Progenitor cell of endocrine pancreas (in vitro differentiated cells): ENCODE measurements at places on chromosomes 5 and 9. TPM values are rescaled to one million over a fixed set of nuclear protein-coding genes. Genes with fewer than 3 reads are reported as not detected.

Gene PCDHB12
- 5.4 and 7.2 TPM in 2 replicates for total RNA-seq

Gene SOX30
- total RNA-seq = not detected in 2 replicates

Gene AMBP
- 678 and 717 TPM in 2 replicates for total RNA-seq

Gene EGFL7
- total RNA-seq = 13.5 and 16.3 TPM in 2 replicates

Gene DDX4
- total RNA-seq = not detected in 2 replicates

DNA sequence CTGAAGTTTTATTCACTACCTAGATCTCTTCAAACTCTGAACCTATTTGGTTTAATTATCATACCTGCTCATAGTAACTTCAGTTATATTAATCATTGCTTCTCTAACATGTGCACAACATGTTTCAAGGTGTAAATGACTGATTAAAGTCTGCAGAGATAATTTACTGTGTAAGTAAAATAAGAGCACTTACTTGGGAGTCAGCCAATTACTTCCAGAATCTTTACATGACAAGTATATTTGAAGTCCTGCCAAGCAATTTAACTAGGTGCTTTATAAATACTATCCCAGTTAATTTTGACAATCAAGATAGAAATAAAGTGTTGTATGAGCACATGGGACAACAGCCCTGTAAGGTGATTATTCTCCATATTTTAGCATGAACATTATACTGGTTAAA, 109.9 kb downstream of the RFX3 start:
- peaks cover 1% of the 10 kb centered on the region for H3K4me1 ChIP-seq
- H3K27me3 ChIP-seq = no peaks in the 10 kb centered on the region
- H3K36me3 ChIP-seq = peaks cover 5% of the 10 kb centered on the region
- no peak for DNase-seq
- no peak overlapping the region for H3K4me3 ChIP-seq

DNA sequence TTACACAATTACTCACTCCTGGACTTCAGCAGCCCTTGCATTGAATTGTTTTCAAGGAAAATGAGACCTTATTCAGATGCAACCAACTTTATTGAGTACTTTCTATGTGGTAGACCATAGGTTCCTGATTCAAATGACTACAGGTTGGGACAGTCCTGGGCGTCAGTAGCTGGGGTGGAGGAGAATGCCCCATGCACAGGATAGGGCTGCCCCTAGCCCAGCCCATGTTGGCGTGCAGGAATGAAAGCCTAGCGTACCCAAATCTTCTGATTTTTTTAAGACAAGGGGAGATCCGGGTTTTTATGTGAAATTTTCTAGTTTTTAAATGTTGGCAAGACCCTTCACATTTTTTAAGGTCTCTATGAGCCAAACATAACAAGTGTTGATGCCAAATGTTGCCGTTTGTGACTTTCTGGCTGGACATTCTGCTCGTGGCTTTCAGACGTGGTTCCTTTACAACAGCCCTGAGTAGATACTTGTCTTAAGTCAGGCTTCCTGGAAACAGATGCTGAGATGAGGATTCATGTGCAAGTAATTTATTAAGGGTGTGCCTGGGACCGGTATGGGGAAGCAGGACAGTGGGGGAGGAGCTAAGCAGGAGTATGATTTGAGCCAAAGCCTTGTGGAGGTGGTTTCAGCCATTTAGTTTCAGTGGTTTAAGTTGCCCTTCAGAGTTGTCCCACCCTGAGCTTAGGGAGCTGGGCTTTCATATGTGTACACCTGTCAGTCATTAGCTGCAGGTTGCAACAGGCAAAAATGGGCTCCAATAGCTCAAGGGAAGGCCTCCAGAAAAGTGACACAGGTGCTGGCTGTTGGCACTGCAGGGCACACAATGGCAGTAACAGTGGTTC, 154.1 kb downstream of the NTRK2 start:
- H3K27ac ChIP-seq = no peak overlapping the region
- no peak for DNase-seq
- peaks cover 7% of the 10 kb centered on the region for H3K4me1 ChIP-seq
- H3K4me3 ChIP-seq = no peak overlapping the region
- H3K27me3 ChIP-seq = peaks cover 5% of the 10 kb centered on the region
- H3K36me3 ChIP-seq = no peaks in the 10 kb centered on the region

DNA sequence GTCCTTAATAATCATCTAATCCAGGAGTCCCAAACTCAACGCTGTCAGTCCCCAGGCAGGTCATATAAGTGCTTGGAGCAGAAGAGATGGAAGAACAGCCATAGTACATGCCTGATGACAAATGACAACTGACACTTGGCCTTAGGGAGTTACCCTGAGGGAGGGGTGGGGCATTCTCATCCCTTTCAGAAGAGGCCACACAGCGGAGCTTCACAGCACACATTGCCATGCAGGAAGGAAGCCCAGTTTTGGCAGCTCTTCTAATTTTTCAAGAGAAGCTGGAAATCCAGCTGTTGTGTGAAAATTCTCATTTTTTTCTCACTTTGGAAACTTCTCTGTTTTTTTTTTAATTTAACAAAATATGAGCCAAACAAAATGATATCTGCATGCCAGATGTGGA, 89.0 kb downstream of the ASTN2 start:
- no peak overlapping the region for H3K27ac ChIP-seq
- H3K4me3 ChIP-seq = no peak overlapping the region
- H3K27me3 ChIP-seq = peaks cover 3% of the 10 kb centered on the region

- peaks cover 25% of the 10 kb centered on the region for H3K27me3 ChIP-seq
- H3K4me1 ChIP-seq = no peaks in the 10 kb centered on the region
Measured at GRCh38 chr5:141040771-141041426, 10.3 kb upstream of the PCDHB1 start.

GRCh38 chr5:125065741-125066140, 319.3 kb upstream of the ZNF608 start:
- H3K27ac ChIP-seq = no peak overlapping the region
- no peak for DNase-seq
- H3K4me3 ChIP-seq = no peak overlapping the region
- H3K36me3 ChIP-seq = no peaks in the 10 kb centered on the region

DNA sequence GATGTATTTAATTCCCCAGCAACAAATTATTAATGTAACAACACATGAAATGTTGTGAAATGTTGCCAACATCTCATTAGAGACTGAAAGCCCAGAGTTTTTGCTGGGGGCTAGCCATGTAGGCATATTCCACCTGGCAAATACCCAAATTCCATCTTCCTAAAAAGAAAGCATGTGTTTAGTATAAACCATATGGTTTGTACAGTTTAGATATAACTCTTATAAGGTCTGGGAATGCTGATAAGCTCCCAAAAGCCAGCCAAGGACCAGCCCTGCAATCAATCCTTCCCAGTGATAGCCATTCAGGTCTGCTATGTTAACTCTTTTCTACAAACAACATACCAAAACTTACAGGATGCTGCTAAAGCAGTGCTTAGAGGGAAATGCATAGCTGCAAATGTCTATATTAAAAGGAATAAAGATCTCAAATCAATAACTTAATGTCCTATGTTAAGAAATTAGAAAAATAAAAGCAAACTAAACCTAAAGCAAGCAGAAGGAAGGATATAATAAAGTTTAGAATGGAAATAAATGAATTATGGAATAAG, 158.9 kb downstream of the AUH start:
- DNase-seq = no peak
- H3K27me3 ChIP-seq = no peaks in the 10 kb centered on the region
- H3K4me1 ChIP-seq = peaks cover 10% of the 10 kb centered on the region
- no peak overlapping the region for H3K4me3 ChIP-seq
- H3K36me3 ChIP-seq = peaks cover 14% of the 10 kb centered on the region
- H3K27ac ChIP-seq = no peak overlapping the region

DNA sequence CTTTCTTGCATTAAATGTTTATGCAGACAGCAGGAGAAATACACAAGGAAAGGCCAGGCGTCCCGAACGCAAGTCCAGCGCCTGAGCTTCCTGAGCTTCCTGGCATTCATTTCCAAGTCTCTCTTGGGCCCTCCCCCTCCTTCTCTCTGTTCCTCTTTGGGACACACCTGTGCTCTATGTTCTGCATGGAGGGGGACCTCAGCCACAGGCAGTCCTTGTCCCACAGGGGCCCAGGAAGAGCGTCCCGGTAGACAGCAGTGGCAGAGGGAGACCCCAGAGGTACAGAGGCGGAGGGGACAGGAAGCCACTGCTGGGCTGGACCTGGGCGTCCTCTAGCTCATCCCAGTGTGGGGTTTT, 221.3 kb downstream of the C9orf50 start:
- H3K27ac ChIP-seq = no peak overlapping the region
- H3K4me3 ChIP-seq = no peak overlapping the region
- no peaks in the 10 kb centered on the region for H3K36me3 ChIP-seq
- peaks cover 19% of the 10 kb centered on the region for H3K27me3 ChIP-seq
- H3K4me1 ChIP-seq = peaks cover 9% of the 10 kb centered on the region
- DNase-seq = no peak

DNA sequence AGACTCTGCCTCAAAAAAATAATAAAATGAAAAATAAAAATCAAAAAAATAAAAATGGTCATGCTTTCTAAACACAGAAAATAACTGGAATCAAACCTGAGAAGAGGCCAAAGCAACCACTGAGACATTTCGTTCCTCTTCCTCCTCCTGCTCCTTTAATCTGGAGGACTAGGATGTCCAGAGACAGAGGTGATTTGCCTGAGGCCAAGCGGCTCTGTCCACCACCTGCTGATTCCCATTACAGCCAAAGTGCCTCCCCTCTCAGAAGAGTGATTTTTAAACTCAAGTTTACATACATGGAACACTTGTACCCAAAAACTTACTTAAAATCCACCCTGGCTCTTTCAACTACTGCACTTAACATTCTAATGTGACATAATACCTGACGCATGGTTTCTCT, 65.6 kb downstream of the TLE1 start:
- H3K27ac ChIP-seq = peak overlapping the region; percentile 66
- H3K27me3 ChIP-seq = no peaks in the 10 kb centered on the region
- peaks cover 35% of the 10 kb centered on the region for H3K4me1 ChIP-seq
- H3K4me3 ChIP-seq = no peak overlapping the region
